ENCODE measurements at places on chromosomes 16 and 17.
A peak's percentile ranks its signal among the peaks of the same experiment; 100 is the strongest.

DNA sequence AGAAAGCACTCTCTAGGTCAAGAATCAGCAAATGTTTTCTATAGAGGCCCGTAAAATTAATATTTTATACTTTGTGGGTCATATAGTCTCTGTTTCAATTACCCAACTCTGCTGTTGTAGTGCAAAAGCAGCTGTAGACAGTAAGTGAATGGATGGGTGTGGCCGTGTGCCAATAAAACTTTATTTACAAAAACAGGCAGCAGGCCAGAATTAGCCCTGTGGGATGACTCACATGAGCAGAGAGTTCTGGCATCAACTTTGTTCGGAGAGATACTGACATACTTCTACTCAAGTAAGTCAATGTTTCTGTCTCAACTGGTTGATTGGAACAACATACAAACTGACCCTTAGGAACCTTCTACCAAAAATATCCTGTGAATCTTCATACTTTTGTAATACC is 616.2 kb downstream of the MAF start:
- DNase-seq = no peak

DNA sequence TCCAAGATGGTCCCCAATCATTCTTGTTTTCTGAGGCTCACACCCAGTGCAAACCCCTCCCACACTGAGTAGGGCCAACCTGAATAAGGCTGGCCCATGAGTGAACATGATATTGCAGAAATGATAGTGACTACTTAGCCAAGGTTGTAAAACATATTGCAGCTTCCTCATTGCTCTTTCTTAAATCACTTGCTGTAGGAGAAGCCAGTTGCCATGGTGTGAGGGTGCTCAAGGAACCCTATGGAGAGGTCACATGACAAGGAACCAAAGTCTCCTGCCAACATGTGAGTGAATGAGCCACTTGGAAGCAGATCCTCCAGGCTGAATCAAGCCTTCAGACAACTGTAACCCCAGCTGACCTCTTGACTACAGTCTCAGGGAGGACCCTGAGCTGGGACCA is 191.4 kb downstream of the RGS9 start:
- DNase-seq = no peak

- DNase-seq = no peak
Measured at GRCh38 chr17:50052241-50052796, 3.6 kb upstream of the ITGA3 start.

GRCh38 chr16:19330841-19331397 is 45.4 kb downstream of the CLEC19A start:
- no peak for DNase-seq

GRCh38 chr17:63540590-63540989 is 9.7 kb upstream of the DCAF7 start:
- no peak for DNase-seq

- peak; percentile 95 for DNase-seq
Measured at GRCh38 chr16:49701789-49702494, 154.0 kb downstream of the ZNF423 start.

- DNase-seq = no peak
Measured at GRCh38 chr16:27758544-27758943, 208.6 kb downstream of the KATNIP start.

DNA sequence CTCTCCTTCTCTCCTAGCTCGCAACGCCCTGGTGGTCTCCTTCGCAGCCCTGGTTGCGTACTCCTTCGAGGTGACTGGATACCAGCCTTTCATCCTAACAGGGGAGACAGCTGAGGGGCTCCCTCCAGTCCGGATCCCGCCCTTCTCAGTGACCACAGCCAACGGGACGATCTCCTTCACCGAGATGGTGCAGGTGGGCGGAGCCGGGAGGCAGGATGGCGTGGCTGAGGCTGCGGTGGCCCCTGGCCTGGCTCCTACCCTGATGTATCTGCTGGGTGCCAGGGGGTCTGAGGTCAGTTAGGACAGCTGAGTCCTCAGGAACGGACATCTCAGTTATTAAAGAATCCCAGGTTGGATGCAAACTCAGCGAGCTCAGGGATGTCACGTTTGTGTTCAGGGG is 16.7 kb downstream of the SLC26A11 start:
- DNase-seq = no peak

DNA sequence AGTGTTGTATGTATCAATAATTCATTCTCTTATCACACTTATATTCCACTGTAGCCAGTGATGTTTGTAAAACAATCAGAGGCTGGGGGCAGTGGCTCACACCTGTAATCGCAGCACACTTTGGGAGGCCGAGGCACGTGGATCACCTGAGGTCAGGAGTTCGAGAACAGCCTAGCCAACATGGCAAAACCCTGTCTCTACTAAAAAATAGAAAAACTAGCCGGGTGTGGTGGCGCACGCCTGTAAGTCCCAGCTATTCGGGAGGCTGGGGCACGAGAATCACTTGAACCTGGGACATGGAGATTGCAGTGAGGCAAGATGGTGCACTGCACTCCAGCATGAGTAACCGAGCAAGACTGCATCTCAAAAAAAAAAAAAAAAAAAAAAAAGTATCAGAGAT is 217.0 kb downstream of the CPPED1 start:
- no peak for DNase-seq

- DNase-seq = peak; percentile 72
Measured at GRCh38 chr16:67155295-67156142, 4.2 kb downstream of the TRADD start.

DNA sequence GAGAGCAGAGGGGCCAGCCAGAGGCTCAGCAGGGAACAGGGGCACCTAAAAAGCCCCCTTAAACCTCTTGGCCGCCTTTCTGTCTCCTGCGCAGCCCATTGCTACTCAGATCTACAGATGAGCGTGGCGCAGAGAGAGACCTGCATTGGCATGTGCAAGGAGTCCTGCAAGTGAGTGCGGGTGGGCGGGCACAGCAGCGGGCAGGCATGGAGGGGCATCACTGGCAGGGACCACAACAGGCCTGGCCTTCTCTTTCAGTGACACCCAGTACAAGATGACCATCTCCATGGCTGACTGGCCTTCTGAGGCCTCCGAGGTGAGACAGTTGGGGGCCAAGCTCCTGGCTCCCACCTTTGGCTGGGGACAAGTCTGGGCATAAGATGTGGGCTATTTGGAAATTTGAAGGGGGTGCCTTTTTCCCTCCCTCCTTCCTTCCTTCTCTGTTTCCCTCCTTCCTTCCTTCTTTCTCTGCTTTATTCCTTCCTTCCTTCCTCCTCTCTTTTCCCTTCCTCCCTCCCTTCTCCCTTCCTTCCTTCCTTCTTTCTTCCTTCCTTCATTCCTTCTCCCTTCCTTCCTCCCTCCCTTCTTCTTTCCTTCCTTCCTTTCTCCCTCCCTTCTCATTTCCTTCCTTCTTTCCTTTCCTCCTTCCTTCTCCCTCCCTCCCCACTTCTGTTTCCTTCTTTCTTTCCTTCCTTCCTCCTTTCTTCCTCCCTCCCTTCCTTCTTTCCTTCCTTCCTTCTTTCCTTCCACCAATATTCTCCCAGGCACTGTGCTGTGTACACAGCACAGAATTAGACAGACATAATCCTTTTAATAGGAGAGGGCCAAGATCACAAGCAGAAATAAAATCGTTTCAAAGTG is 75.2 kb downstream of the SCNN1B start:
- DNase-seq = no peak

- no peak for DNase-seq
Measured at GRCh38 chr16:48817032-48817431, 207.1 kb upstream of the N4BP1 start.

DNA sequence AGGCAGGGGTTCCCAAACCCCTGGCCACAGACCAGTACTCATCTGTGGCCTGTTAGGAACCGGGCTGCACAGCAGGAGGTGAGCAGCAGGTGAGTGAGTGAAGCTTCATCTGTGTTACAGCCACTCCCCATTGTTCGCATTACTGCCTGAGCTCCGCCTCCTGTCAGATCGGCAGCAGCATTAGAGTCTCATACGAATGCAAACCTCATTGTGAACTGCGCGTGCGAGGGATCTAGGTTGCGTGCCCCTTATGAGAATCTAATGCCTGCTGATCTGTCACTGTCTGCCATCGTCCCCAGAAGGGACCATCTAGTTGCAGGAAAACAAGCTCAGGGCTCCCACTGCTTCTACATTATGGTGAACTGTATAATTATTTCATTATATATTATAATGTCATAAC is 25.1 kb upstream of the RMI2 start:
- no peak for DNase-seq

GRCh38 chr16:66273644-66274334 is 92.7 kb upstream of the CDH5 start:
- DNase-seq = peak; percentile 51

DNA sequence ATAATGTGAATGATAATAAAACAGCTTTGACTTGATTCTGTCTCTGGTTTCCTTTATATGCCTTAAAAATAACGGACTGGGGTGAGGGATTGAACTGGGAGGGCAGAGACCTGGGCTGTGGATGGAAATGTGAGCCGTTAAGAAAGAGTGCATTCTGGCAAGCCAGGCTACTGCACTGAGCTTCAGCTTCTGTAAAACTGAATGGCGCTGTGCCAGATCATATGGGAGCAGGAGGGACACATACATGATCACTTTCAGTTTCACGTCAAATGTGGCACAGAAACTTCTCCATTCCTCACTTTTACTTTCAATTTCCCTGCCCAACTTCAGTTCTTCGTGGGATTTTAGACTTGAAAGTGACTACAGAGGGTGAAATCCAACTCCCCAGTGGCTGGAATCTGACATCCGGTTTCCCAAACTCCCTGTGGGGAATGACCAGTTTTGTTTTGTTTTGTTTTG is 1.1 kb downstream of the MT2A start:
- DNase-seq = peak; percentile 88

GRCh38 chr17:67476787-67477335 is 99.8 kb downstream of the PITPNC1 start:
- DNase-seq = no peak

DNA sequence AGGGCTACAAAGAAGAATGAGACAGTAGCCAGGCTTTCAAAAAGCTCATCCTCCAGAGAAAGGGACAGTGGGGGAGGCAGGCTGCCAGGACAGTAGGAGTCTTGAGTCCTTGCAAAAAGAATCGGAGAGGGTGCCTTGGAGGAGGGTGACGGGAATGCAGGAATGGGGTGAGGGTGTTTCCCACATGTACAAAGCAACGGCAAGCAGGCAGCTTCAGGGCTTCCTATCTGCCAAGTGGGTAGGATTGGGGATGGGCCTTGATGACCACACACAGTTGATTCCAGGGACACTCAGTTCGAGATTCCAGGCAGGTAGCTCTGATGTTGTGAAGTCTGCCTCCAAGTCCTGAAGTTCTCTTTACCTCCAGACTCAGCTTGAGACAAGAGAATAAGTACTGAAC is 54.4 kb downstream of the C17orf67 start:
- DNase-seq = no peak

GRCh38 chr17:30554839-30555751 is 77.9 kb downstream of the GOSR1 start:
- peak; percentile 73 for DNase-seq

DNA sequence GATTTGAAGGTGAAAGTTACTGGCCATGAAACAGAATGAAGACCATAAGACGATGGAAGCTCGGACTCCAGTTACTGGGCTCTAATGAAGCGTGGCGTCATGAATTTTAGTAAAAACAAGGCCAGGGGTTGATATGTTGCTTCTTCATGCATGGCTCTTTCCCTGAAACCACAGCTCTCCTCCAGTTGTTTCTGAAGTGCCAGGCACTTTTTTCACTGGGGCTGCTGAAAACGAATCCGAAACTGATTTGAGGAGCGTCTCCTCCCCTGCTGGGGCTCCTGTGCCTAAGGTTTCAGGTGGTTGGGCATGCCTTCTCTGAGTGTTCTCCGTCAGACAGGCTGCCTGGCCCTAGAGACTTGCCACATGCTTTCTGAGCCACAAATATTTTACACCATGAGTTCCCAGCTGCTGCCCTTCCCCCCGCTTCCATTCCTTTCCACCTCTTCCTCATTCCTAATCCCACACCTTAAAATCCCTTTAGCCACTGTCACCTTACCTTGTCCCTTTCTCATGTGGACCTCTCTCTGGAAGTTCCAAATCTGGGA is 3.7 kb upstream of the MYL4 start:
- peak; percentile 82 for DNase-seq

DNA sequence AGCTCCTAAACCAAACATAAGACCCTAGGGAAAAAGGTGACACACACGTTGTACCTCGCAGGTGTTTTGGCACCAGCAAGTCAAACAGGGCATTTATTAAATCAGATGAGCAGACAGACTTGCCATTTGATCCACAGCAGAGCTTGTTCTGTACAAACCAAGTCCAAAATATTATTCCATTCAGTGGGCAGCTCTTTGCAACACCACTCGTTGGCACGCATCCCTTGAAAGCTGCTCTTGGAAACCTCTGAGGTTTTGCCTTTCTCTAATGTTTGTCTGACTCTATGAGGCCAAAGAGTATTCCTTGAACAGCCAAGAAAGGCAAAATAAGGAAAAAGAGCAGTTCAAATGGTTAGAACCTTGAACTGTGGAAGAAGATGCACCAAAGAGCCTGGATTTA is 12.7 kb downstream of the TMEM100 start:
- DNase-seq = no peak

- DNase-seq = no peak
Measured at GRCh38 chr17:1251866-1252608, 18.2 kb upstream of the BHLHA9 start.

DNA sequence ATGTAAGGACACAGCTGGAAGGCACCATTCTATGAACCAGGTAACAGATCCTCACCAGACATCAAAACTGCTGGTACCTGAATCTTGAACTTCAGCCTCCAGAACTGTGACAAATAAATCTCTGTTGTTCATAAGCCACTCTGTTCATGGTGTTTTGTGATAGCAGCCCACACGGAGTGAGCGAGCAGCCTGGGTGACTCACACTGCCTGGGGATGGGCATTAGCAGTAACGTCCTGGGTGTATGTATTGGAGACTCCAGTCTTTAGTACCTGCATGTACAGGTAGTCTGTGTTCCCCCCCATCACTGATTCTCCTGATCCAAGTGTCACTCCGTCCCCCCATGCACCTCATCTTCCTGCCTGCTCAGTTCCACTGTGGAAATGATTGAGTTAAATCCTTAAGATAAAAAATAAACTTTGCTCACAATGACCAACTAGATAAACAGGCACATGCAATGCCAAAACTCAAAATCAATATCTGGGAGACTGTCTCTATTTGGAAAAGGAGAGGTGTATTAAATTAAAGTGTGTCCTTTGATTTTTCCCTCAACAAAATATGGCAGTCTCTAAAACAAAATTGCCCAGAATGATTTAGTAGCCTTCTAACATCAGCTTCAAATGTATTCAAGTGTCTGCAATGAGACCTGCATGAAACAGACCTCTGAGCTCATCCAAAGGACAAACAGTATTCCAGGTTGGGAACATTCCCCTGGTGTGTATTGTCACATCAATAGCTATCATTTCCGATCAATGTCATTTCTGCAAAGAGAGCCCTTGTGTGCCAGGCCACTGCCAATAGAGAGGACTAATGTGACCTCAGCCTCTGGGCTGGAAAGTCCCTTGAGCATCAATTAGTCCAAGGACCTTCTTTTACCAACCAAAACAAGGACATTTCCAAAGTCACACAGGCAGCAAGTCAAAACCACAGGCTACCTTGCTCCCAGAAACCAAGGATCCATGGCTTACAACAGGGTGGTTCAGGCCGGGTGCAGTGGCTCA is 12.2 kb upstream of the VAT1L start:
- DNase-seq = no peak

All from SJCRH30 (cell line).